ENCODE measurements at places on chromosomes 7 and 10.

GRCh38 chr7:83347945-83348444, 185.3 kb upstream of the PCLO start:
- DNase-seq: no peak

GRCh38 chr7:134293002-134293740, 23.6 kb downstream of the SLC35B4 start:
- no peak for DNase-seq

DNA sequence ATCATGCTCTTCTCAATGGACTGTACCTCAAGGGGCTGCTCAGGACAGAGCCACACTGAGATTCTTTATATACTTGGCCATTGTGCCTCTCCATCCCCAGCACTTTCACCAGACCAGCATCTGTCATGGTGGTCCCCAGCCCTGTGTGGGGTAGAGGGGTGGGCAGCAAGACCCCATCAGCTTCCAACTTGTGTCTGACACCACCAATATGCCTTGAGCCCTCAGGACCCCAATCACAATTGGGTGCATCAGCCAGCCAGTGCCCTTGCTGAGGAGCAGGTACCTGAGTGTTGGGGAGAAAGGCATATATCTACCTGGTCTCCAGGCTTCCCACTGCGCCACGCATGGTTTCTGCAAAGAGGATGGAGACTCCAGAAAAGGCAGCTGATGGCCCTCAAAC, 56.3 kb downstream of the GRID1 start:
- DNase-seq: no peak

DNA sequence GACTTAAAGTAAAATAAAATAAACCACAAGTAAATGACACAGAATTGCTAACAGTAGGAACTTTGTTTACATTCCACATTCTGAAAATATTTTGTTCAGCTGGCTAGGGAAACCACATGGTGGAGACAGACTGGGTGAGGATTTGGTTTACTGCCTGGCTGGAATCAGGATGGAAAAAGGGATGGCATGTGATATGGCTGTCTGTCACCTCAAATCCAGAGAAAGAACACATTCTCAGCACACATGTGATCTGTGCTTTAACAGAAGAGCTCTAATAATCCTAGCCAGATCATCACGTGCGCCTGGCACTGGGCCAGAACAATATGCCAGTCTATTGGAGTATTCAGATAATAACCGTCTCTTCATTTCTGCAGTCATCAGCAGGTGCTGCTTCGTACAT, 90.9 kb upstream of the PIP4K2A start:
- DNase-seq: peak; percentile 75

GRCh38 chr7:16189026-16189715, 232.2 kb downstream of the CRPPA start:
- DNase-seq: no peak

DNA sequence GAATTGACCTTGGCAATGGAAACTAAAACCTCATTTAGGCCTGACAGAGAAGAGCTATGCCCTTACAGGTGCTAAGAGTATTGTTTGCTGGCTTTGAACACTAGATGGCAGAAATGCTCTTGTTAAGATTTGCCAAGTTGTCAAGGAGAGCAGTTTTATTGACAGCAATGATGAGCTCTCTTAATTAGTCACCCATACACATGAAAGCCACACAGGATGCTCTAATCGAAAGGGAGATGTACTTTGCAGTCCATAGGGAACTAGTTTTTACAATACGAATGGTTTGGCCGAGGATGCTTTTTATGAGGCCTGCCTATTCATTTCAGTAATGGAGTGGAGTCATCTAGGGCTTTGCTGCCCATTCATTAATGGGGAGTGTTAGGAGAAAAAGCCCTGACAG, 45.4 kb upstream of the MBL2 start:
- DNase-seq: peak; percentile 44

- DNase-seq: no peak
Observed at GRCh38 chr7:86760236-86760635, 116.5 kb downstream of the GRM3 start.

- DNase-seq: no peak
Observed at GRCh38 chr7:112411186-112411795, 39.0 kb upstream of the IFRD1 start.

GRCh38 chr7:16556359-16556758, 29.7 kb downstream of the LRRC72 start:
- DNase-seq: no peak

DNA sequence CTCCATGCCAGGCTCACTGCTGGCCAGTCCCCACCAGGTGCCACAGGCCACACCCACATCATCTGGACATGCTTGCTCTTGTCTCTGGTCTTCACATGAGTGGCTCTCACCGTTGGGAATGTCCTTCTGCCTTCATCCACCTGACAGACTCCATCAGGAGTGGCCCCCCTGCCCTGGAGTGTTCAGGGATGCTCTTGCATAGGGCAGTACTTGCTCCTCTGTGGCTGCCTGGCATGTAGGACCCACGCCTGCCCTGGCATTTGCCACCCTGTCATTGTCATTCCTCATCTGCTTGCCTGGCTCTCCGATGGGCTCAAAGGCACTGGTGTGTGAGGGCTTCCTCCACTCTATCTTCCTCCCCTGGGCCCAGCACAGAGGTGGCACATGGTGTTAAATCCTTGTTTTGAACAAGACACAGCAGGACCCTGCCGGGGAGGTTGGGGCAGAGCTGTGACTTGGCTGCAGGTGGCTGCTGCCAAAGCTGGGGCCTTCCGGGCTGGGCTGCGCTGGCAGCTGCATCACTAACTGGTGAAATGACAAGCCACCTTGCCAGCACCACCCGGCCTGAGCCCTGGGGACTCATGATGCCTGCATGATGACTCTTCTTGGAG, 1.8 kb downstream of the SH2D4B start:
- DNase-seq: no peak

- DNase-seq: no peak
Observed at GRCh38 chr10:44470784-44471183, 85.9 kb upstream of the CXCL12 start.

All from NCI-H774 (cell line).